ENCODE measurements at places on chromosomes 3 and 15.

DNA sequence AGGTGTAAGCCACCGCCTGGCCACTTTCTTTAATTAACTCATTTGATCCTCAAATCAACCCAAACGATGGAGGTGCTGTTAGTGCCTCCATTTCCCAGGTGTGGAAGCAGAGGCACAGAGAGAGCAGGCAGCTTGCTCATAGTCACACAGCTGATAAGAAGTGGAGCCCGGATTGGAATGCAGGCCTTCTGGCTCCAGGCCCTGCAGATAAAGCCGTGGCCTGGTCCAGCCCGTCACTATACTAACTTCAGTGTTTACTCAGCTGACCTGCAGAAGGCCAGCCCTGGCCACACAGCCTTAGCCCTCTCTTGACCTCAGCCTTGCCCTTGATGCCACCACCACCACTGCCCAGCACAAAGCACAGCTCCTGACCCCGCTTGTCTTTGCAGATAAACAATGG lies 116.7 kb downstream of the NUP210 start:
- no peak for DNase-seq

DNA sequence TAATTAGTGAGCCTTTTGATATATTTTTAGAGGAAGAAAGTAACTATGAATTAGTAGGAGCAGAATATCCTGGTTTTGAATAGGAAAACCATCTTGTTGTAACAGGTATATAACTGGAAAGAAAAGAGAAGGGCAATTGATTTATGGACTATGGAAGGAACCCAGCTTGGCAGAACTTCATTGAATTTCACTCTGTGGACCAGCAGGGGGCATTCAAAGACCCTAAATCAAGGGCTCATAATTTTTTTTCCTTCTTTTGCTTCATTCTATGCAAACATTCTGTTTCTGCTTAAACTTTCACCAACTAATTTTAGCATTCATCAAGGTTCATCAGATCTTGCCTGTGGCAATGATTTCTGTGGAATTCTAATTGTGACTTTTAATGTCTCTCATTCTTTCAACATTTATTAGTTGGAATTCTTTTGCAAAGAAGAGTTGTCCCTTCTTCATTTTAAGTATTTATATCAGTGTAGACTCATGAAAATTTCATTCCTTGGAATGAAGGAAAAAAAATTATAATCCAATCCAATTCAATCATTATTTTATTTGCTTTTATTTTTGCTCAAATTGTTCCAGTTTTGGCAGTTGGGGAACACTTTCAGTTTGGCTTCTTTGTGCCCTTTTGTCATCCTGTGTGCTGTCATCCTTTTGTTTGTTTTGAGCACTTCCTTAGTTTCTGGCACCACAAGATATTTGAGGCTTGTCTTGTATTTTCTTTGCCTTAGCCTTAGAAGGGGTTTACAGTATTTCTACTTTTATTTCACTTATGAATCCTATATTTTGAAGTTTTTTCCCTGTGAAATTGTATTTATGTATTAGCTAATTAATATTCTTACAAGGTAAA lies 30.4 kb downstream of the NXPE3 start:
- DNase-seq: peak; percentile 35

DNA sequence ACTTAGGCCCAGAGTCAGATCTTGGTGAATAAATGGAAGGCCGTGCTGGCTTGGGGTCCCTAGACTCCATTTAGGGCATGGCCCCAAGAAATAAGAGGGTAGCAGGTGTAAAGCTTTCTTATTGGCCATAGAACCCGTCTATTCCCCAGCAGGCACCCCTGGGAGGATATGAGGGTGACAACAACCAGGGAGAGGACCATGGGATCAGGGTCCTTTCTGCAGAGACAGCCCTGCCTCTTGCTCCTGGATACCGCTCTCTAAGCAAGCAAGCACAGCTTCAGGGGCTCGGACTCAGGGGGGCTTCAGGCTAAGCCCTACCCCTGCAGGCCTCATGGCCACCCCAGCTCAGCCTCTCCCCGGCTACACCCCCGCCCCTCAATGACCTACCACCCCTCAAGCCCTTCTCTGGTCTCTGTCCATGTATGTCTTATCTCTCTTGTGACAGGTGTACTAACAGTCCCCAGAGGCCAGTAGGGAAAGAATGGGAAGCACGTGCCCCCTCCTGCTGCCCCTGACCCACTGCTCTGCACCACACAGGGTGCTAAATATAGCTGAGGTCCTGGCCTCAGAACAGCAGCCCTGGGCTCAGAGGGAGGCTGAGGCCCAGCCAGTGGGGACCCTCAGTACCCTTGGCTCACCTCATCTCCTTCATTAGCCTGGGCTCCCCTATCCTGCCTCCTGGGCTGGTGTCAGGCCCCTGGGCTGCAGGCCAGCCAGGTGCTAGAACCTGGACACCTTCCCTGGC lies 1.9 kb downstream of the XIRP1 start:
- DNase-seq: no peak

- DNase-seq: no peak
Measured at GRCh38 chr3:133734305-133734704, 11.9 kb upstream of the TF start.

- peak; percentile 35 for DNase-seq
Measured at GRCh38 chr15:37099319-37100108, 835 bp downstream of the MEIS2 start.

- DNase-seq: no peak
Measured at GRCh38 chr15:37057831-37058230, 42.5 kb downstream of the MEIS2 start.

GRCh38 chr3:7924228-7924627 lies 577.4 kb upstream of the LMCD1 start:
- no peak for DNase-seq

- DNase-seq: no peak
Measured at GRCh38 chr15:80333261-80333660, 70.9 kb upstream of the ARNT2 start.

DNA sequence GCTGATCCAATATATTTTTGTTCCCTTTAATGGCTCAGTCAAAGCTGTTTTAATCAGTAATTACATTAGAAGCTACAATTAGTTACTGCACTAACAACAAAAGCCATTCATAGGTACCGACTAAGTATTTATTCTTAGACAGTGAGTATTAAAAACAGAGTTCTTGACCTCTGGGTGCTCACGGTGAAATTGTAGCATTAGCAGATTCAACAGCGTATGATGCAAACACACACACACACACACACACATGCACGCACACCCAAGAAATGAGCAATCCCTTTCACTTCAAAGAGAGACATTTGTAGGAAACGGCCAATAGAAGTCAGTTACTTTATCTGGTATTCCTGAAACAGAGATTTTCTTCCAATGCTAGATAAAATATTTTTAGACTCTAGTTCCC lies 27.0 kb upstream of the MITF start:
- no peak for DNase-seq

DNA sequence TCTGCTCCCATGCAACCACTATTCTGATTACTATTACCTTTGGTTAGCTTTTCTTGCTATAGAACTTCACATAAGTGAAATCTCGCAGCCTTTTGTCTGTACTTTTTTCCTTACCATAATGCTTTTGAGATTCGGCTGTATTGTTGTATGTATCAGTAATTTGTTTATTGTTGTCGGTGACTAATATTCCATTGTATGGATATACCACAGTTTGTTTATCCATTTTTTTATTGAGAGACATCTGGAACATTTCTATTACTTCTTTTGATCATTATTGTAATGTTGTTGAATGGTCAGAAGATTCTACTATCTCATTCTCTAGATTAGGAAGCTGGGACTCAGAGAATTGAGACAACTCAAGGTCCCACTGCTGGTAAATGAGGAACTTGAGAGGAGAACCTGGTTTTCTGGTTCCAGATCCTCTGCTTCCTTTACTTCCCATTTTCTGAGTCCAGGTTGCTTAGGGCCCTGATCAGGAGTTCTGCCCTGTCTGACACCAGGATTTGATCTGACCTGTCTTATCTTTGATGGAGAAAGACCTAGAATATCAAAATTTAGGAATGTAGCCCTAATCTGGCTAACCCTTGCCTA lies 18.2 kb upstream of the SPTSSB start:
- no peak for DNase-seq

DNA sequence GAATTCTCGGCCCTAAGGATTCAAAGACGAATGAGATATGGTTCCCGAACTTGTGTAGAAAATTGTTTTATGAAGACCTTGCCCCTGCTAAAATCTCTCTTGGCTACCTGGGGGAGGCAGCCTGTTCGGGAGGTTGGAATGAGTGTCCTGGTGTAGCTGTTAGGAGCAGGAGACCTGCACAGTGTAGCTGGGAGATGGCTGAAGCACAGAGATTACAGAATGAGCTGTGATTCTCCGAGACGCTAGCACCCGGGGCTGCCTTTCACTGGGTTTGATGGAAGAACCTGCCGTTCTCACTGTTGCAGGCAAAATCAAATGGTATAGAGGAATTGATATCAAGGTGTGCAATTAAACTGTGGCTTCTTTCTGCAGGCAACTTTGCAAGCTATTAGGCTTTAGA lies 68.0 kb downstream of the TRAK1 start:
- no peak for DNase-seq

DNA sequence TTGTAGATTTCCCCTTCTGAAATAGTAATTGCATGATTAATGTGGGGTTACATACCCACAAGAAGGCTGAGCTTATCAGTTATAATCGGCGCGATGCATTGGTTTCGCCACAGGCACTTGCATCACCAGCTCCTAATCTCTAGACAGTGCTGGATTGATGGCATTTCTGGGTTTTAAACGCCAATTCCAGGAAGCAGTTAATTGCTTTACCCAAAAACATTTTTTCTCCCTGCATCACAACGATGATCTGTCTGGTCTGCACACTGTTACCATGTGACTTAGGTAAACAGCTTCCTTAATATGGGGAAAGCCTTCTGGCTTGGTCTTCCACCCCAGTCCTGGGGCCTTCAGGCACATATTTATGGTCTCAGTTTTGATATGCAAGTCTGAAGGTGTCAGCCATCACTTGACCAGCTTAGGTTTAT lies 70.0 kb upstream of the HEG1 start:
- DNase-seq: peak; percentile 94

DNA sequence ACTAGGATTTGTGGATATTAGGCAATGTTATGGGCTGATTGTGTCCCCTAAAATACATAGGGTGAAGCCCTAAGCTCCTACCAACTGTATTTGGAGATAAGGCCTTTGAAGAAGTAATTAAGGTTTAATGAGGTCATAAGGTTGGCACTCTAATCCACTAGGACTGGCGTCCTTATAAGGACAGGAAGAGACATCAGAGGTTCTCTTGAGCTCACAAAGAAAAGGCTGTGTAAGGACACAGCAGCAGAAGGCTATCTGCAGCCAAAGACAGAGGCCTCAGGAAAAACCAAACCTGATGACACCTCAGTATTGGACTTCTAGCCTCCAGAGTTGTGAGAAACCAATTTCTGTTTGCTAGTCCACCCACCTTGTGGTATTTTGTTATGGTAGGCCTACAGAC lies 416.7 kb downstream of the ZBTB20 start:
- no peak for DNase-seq

GRCh38 chr3:126419886-126420786 lies 25.4 kb downstream of the CFAP100 start:
- no peak for DNase-seq

DNA sequence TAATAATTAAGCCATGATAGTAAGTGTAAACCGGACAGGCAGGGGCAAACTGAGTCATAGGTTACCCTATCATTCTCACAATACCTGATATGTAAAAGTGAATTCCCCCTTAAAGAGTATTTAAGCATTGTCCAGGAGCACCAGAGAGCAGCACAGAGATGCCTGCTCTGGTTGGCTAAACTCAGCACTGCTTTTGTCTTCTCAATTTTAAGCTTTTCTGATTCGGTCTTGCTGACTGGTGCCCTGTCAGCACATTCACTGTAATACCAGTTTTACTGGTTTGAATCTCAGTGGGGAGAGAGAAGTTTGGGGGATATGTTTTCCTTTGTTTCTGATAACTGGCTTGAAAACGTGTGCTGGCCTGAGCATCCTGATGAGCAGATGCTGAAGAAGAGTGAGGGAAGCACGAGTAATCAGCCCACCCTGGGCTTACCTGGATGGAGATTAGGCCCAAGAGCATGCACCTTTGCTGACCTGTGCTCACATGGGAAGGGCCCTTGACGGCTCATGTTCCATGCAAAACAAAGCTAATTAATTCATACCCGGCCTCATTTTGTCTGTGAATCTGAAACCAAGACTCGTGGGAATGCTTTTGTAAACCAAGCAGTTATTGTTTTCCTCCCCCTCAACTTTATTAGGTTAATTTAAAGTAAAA lies 208.5 kb upstream of the MRPL3 start:
- DNase-seq: no peak

- DNase-seq: no peak
Measured at GRCh38 chr3:196501316-196502044, 2.1 kb downstream of the RNF168 start.

GRCh38 chr3:190581041-190581541 lies 67.2 kb downstream of the IL1RAP start:
- peak; percentile 29 for DNase-seq

- no peak for DNase-seq
Measured at GRCh38 chr15:73150831-73151230, 98.6 kb downstream of the NEO1 start.

GRCh38 chr3:143247073-143247472 lies 127.5 kb downstream of the CHST2 start:
- no peak for DNase-seq

DNA sequence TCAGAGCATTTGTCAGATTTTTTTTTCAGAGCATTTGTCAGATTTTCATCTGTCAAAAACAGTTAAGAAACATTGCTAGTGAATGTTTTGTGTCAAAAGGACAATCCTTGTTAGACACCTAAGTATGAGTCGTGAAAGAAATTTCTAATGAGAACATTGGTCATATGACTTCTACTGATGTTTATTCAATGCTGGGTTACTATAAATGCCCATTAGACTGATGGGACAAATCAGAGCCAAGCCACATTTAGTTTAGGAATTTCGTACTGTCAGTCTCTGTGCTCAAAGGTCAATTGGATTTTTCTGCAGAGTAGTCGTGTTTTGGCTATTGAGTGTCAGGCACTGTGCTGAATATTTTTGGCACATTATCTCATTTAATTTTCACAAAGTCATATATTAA lies 31.6 kb downstream of the TSC22D2 start:
- no peak for DNase-seq

- DNase-seq: peak; percentile 15
Measured at GRCh38 chr3:141738891-141739363, 829 bp downstream of the RNF7 start.

GRCh38 chr3:169112153-169112892 lies 551.2 kb downstream of the MECOM start:
- DNase-seq: peak; percentile 81

GRCh38 chr3:124429129-124429815 lies 301.0 kb upstream of the UMPS start:
- peak; percentile 69 for DNase-seq

GRCh38 chr3:42712344-42712648 lies 9.7 kb upstream of the HHATL start:
- DNase-seq: no peak

- no peak for DNase-seq
Measured at GRCh38 chr3:65605876-65606432, 432.8 kb downstream of the MAGI1 start.

GRCh38 chr3:113113361-113113760 lies 98.0 kb upstream of the BOC start:
- no peak for DNase-seq
